OCI-LY7 (cell line): ENCODE measurements at places on chromosomes 12 and 14. TPM values are rescaled to one million over a fixed set of nuclear protein-coding genes. Genes with fewer than 3 reads are reported as not detected.

Gene ZNF891
- total RNA-seq = 5.0 and 5.9 TPM in 2 replicates

Gene FBRSL1
- 83.5 and 87.8 TPM in 2 replicates for total RNA-seq

Gene SEC23A
- 47.5 and 55.1 TPM in 2 replicates for total RNA-seq

Gene NAA25
- 48.2 and 50.3 TPM in 2 replicates for total RNA-seq

Gene AQP5
- not detected in 2 replicates for total RNA-seq

Gene STON2
- not detected in 2 replicates for total RNA-seq

Gene VASH1
- not detected in 2 replicates for total RNA-seq

Gene KLRF1
- 0.46 TPM in 1 of 2 replicates, not detected in the other for total RNA-seq

Gene MMP19
- not detected in 2 replicates for total RNA-seq

Gene ABCC9
- not detected in 2 replicates for total RNA-seq

Gene SMIM41
- total RNA-seq = not detected in 2 replicates

Gene SERPINA1
- not detected in 2 replicates for total RNA-seq

Gene C14orf132
- total RNA-seq = 0.20 and 0.27 TPM in 2 replicates

Gene SYNE3
- 4.1 and 4.5 TPM in 2 replicates for total RNA-seq

Gene FOXG1
- not detected in 2 replicates for total RNA-seq

Gene FOXN4
- total RNA-seq = 4.5 and 5.1 TPM in 2 replicates

Gene C12orf50
- total RNA-seq = 0.08 TPM in 1 of 2 replicates, not detected in the other

Gene RNASE4
- not detected in 2 replicates for total RNA-seq

Gene ZNF219
- 13.2 and 15.5 TPM in 2 replicates for total RNA-seq

Gene OLR1
- total RNA-seq = not detected in 2 replicates

Gene CLEC6A
- total RNA-seq = not detected in 2 replicates

Gene KRT6C
- total RNA-seq = not detected in 2 replicates

Gene PLEKHH1
- total RNA-seq = not detected in 2 replicates

Gene BICDL1
- total RNA-seq = 19.9 and 22.6 TPM in 2 replicates

Gene IFI27
- total RNA-seq = 1.3 and 1.5 TPM in 2 replicates

Gene PELI2
- total RNA-seq = 2.8 and 8.0 TPM in 2 replicates

Gene CD4
- total RNA-seq = not detected in 2 replicates

Gene TMEM233
- not detected in 2 replicates for total RNA-seq

Gene DNAH10
- 0.04 and 0.11 TPM in 2 replicates for total RNA-seq

Gene CSRP2
- 0.63 TPM in 1 of 2 replicates, not detected in the other for total RNA-seq

Gene CCDC88C
- total RNA-seq = 253 and 262 TPM in 2 replicates

Gene CCDC177
- total RNA-seq = not detected in 2 replicates

Gene PLXNC1
- total RNA-seq = 8.0 and 9.1 TPM in 2 replicates

Gene TSPAN19
- total RNA-seq = not detected in 2 replicates

Gene DCN
- total RNA-seq = not detected in 2 replicates

Gene RASAL1
- 67.5 and 74.4 TPM in 2 replicates for total RNA-seq

Gene CEP170B
- 0.09 and 0.10 TPM in 2 replicates for total RNA-seq

Gene FAIM2
- total RNA-seq = 0.10 and 0.35 TPM in 2 replicates

Gene PRIM1
- 49.5 and 53.5 TPM in 2 replicates for total RNA-seq

Gene EDDM3A
- not detected in 2 replicates for total RNA-seq

Gene PTPN21
- not detected in 2 replicates for total RNA-seq

Gene VRTN
- not detected in 2 replicates for total RNA-seq

Gene LRCOL1
- total RNA-seq = not detected in 2 replicates

Gene TMCC3
- total RNA-seq = 9.4 and 10.5 TPM in 2 replicates

Gene ATP2B1
- 58.5 and 61.7 TPM in 2 replicates for total RNA-seq

Gene GNB3
- 20.4 and 23.7 TPM in 2 replicates for total RNA-seq

Gene RNF212B
- total RNA-seq = not detected in 2 replicates

Gene SDSL
- not detected in 2 replicates for total RNA-seq
